Activated CD4-positive, CD25-positive, alpha-beta regulatory T cell treated with anti-CD3 and anti-CD28 coated beads, Interleukin-2, amount 50 U/mL, for 16 hours (primary cell): ENCODE measurements at places on chromosomes 4 and X.

- DNase-seq: no peak
These were observed 351.6 kb upstream of the F9 start for GRCh38 chrX:139178980-139179379.

DNA sequence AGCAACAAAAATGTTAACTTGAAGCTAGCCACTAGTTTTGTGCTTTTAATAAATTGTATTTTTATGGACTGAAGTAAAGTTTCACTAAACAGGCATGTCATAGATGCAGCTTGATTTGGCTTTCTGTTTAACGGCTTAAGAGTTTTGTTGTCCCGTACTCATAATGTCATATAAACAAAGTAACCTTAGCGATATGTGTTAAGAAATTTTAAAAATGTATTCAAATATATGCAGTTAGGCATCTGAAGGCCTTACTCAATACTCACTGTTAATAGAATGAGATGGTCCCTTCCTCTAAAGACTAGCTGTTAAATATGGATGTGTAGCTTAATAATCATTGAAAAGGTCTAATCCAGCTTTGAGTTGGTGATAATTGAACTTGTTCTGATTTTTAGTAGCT lies 1.0 kb upstream of the SCLT1 start:
- no peak for DNase-seq

DNA sequence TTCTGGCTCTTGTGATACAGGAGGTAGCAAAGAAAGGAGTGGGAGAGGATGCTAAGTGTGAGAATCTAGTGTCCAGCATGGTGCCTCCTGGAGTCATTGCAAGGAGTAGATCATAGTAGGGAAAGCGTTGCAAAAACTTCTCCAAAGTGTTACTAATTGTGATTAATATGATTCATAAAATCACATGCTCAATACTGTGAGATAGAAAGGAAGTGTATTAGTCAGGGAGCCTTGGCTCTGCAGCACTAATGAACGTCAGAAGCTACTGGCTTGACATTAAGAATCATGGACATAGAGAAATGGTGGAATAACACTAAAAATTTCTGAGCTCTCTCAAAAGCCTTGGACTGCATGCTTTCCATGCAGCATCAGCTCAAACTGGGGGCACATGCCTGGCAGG lies 299.1 kb downstream of the EVC2 start:
- no peak for DNase-seq

DNA sequence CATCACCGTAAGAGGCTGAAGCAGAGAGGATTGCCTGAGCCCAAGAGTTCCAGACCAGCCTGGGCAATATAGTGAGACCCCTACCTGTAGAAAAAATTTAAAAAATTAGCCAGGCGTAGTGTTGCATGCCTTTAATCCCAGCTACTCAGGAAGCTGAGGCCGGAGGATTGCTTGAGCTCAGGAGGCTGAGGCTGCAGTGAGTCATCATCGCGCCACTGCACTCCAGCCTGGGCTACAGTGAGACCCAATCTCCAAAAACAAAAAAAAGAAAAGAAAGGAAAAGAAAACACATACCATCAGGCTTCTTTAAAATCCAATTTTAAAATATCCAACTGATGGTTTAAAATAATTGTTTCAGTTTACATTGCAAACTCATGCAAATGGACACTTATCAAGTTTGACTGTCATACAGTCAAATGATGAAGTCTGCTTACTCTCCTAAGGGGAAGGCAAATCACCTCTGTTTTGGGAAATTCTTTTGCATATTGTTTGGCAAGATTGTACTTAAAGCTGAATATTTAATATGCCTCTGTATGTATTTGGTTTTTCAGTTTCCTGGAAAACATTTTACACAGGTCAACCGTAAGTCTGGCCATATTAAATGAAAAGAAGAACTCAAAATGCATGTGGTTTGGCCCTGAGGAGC lies 23.7 kb upstream of the TENM3 start:
- no peak for DNase-seq

DNA sequence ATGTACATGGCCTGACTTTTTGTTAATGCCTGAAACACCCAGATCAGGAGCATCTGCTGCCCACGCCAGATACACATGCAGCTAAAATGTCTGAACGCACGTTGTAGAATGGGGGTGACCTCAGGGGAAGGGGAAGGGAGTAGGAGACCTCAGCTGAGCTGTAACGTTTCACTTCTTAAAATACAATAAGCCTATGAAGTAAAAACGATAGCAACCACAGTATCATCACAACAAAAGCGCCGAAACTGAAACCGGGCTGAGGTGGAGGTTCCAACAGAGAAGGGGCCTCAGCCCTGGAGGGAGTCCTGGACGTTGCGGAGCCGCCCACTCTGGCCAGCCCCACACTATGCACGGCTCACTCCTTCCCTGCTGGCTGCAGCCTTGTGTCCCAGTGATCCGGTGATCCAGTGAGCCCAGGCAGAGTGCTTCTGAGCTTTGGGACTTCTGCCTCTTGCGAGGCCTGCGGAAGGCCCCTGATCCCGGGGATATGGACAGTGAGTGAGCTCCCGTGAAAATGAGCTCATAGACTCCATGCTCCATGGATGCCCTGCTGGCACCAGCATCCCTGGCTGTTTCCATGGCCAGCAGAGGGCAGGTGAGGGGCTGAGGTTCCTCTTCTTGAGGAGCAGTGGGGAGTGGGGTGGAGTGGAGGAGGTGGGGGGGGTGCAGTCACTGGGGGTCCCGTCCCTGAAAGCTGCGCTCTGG lies 52.0 kb downstream of the HMX1 start:
- DNase-seq: no peak

- DNase-seq: no peak
These were observed at the start of gene ALPK1 for GRCh38 chr4:112296949-112297880. TSS of gene ALPK1 (plus strand) at chr4:112297369.

DNA sequence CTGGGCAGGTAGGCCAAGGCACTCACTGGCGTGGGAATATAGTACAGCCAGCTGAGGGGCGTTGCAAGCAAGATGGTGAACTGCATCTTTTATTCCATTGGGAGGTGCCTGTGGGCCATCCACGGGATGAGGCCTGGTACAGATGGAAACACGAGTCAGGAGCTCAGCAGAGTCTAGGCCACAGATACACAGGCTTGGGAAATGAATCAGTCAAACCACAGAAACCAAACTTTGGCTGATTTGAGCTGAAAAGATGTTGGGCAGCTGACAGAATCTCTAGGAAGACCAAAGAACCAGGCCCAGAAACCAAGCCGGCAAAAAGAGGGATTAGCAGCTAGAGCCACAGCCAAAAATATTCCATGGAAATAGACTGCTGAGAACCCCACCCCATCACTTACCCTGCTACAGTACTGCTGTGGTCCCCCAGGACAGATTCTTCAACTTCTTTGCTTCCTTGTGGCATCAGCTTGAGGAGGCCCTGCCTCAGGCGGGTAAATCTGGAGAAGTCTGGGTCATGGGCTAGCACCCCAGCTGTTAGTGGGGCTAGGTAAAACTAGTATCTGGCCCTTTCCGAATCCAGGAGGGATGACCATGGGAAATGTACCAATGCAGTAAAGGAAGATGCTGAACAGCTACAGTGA lies 75.4 kb downstream of the TMEM131L start:
- DNase-seq: no peak

GRCh38 chrX:41145920-41146608 lies 60.8 kb downstream of the USP9X start:
- no peak for DNase-seq

GRCh38 chrX:109301177-109301576 lies 180.7 kb downstream of the GUCY2F start:
- no peak for DNase-seq

GRCh38 chr4:103499094-103499493 lies 220.7 kb downstream of the TACR3 start:
- no peak for DNase-seq

GRCh38 chrX:121301356-121301755 lies 253.9 kb downstream of the GLUD2 start:
- DNase-seq: no peak

- no peak for DNase-seq
These were observed 18.5 kb downstream of the SORCS2 start for GRCh38 chr4:7210824-7211223.

- no peak for DNase-seq
These were observed 8.0 kb downstream of the CYP2U1 start for GRCh38 chr4:107939307-107939706.

DNA sequence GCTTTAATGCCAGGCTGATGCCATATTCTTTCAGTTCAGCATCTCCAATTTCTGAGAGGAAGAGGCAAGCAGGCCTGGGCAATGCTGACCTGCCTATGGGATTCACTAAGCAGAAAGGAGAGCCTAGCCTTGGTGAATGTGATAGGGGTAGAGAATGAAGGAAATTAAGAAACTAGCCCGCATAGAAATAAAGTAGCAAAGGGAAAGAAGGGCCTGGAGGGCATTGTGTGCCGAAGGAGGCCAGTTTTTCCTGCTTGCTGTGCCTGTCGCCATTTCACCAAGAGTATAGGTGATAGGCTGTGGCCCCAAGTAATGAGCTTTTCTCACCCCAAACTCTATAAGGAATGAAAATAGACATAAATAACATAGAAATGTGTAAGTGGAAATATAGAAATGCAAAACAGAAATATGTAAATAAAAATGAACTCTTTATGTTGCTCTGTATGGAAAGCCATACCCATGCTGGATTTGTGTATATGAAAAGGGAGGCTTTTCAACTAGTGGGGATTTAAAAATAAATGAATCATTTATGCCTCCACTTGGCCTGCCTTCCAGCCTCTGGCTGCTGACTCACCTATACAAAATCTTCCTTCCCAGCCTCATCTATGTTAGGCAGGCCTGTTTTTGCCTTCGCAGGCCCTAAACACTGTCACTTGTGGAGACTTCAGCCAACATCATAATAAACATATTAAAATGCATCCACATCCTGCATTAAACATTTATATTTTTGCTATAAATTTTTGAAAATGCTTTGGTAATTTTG lies 5.1 kb upstream of the OCRL start:
- no peak for DNase-seq

DNA sequence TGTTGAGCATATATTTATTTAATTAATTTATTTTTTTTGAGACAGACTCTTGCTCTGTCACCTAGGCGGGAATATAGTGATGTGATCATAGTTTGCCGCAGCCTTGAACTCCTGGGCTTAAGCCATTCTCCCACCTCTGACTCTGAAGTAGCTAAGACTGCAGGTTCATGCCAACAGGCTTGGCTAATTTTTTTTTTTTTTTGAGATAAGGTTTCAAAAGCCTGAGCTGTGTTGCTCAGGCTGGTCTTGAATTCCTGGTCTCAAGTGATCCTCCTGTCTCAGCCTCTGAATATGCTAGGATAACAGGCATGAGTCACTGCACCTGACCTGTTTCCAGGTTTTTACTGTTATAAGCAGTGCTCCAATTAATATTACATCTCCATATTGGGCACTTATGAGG lies 4.8 kb downstream of the ADD1 start:
- no peak for DNase-seq

- DNase-seq: peak; percentile 48
These were observed at the start of gene TMEM154 for GRCh38 chr4:152679414-152680281. TSS of gene TMEM154 (minus strand) at chr4:152679997. CDS start at chr4:152679933, 64 bp downstream.

DNA sequence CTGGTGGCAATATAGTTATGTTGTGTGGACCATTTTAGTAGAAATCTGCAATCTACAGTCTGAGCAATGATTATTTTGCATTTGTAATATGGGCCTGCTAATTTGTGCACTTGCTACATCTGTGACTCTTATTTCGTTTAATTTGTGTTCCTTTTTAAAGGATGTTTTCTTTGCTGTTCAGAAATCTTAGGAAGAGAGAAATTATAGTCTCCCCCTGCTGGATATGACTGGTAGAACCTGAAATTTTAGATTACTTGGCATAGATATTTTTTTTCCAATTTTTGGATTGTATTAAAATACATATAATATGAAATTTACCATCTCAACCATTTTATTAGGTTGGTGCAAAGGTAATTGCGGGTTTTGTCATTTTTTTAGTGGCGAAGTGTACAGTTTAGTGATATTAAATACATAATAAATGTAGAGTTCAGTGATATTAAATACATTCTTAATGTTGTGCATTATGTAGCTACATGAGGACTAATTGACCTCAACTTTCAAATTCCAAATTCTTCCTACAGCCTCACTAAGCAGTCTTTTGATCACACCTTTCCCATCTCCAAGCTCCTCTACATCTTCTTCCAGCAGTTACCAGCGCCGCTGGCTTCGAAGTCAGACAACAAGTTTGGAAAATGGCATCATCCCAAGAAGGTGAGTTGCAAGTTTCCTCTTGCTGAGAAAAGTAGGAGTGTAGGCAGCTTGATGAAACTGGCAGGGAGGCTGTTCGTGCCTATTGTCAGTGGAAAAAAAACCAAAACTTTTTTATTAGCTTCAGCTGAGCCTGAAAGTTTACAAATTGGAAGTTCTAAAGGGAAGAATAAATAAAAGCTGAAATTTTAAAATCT lies 82.2 kb downstream of the FNIP2 start:
- DNase-seq: no peak

DNA sequence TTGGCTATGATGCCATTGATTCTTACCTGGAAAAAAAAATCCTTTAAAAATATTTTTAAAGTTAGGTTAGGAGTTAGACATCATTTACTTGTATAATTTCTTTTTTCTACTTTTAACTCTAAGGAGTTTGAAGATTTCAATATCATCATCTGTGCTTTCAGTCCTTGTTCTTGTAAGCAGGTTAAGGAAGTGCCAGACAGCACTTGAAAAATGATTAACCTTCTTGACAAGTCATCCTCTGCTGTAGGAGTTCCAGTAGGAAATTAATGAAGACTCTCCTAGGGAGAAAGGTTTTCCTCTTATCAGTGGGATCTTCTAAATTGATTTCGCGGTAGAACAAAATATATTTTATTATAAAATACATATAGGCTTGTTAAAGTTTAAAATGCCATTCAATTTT lies 29.1 kb upstream of the ANAPC4 start:
- no peak for DNase-seq

DNA sequence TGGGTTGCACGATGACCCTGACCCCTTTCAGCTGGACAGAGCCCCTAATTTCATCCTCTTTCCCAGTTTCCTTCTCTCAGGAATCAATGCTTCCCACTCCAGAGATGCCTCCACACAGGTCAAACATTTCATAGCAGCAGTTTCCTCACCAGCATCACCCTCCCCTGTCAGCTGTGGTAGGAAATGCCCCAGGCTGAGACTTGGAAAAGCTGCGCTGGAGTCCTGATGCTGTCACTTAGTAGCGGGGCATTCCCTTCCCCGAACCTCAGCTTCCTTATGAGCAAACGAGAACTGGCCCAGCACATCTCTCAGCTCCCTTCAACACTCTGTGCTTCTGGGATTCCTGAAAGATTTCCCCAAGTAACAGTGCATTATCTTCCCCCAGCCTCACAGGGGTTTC lies 2.7 kb downstream of the GJB1 start:
- no peak for DNase-seq

DNA sequence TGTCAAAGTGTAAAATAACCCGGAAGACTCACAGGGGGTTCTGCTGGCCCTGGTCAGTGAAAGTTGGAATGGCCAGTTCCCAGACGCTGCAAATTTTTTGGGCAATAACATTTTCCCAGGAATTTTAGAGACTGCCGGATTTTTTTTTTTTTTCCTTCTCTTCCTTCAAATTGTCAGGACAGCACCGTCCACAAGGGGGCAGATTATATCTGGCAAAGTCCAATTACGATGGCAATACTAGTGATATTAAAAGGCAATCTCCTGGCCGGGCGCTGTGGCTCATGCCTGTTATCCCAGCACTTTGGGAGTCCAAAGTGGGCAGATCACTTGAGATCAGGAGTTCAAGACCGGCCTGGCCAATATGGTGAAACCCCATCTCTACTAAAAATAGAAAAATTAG lies 20.5 kb downstream of the SLC25A5 start:
- DNase-seq: no peak
